ENCODE measurements at places on chromosomes 3 and 15.

GRCh38 chr3:127349501-127350171 is 61.8 kb upstream of the PRR20G start:
- no peak for DNase-seq

DNA sequence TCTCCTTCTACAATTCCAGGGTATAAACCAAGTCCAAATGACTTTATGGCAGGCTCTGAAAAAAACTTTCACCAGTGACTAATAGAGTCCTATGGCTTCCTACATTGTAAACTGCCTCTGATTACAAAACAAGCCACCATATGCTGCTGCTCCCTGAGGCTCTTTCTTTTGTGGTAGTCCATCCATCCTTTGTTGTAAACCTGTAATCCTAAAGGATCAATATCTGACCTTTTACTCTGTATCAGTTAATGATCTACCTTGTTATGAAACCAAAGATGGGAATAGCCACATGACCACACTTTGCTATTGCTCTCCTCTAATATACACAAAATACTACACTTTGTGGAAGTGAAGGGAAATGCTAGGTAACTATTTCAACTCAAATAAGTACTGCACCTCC is 434.7 kb upstream of the AGTR1 start:
- no peak for DNase-seq

GRCh38 chr3:117600112-117600511 is 890.5 kb downstream of the TUSC7 start:
- DNase-seq = no peak

DNA sequence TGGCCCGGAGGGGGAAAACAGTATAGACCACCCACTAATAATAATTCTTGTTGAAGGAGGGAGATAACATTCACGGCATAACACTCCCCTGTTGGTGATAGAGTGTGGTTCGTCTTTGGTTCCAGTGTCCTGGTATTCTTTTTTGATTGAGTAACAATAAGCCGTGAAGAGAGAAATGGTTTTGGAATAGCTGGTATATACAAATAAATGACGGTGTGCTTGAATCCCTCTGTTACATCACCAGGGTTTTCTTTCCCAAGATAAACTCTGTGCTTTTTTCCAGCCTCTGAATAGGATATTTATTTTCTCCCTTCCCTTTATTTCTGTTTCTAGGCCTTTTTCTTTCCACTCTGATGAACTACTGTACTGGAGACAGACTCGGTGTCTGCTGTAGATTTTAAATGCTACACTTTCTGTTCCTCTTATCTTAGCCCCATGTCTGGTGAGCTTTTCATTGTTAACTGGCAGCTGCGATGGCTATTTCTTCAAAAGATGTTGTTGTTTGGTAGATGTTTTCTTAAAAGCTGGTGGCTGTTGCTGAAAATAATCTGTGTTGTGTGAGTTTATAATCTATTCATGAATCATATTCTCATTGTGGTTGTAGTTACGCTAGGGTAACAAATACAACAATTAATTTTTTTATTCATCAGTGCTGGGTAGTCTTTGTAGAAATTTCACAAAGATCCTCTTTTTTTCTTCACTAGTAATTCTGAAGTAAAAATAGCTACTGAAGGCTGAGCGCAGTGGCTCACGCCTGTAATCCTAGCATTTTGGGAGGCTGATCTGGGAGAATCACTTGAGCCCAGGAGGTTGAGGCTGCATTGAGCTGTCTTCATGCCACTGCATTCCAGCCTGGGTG is 15.5 kb upstream of the SCAANT1 start:
- DNase-seq = no peak

GRCh38 chr3:32888739-32889138 is 62.7 kb upstream of the CCR4 start:
- no peak for DNase-seq

DNA sequence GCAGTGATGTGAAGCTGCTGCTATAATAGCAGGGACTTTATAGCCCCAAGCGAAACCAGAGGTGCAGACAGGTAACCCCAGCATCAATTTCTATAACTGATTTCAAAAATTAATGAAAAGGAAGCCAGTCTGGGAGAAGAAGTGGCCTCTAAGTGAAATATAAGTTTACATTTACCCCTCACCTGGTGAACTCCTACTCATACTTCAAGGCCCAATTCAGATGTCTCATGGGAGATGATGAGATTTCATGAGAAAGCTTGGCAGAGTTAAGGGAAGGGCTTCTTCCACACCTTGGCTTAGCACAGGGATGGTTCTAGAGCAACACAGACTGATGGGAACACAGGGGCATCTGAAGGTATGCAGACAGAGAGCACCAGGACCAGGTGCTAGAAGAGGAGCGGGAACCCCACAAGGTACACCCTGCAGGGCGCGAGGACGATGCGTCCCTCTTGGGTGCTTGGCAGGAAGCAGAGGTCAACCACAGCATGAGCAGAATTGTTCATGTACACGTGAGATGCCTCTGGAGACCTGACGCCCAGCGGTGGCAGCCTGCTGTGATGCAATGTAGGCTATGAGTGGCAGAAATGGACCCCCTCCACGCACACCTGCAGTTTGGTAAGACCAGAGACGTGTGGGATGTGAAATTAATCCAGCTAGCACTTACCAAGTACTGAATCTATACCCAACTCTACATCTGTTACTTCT is 102.9 kb downstream of the SRGAP3 start:
- no peak for DNase-seq

- DNase-seq = no peak
These were observed 9.9 kb downstream of the TJP1 start for GRCh38 chr15:29812384-29812694.

DNA sequence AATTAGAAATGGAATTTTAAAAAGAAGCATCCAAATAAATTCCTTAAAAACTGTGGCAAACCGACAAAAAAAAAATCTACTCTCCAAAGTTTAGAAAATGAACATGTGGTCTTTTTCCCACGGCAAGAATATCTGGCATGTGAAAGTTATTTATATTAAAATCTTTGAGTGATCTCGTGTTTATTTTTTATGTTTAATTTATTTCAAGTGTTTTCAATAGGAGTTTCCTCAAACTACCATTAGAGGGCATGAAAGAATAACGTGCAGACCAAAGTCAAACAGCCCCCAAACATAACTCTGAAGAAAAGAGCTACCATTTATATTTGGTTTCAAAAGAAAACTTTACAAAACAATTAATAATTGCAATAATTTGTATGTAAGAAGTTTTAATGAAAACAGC is 286.4 kb downstream of the ZIC4 start:
- DNase-seq = no peak

- DNase-seq = no peak
These were observed 53.5 kb upstream of the CHST2 start for GRCh38 chr3:143066033-143066432.

DNA sequence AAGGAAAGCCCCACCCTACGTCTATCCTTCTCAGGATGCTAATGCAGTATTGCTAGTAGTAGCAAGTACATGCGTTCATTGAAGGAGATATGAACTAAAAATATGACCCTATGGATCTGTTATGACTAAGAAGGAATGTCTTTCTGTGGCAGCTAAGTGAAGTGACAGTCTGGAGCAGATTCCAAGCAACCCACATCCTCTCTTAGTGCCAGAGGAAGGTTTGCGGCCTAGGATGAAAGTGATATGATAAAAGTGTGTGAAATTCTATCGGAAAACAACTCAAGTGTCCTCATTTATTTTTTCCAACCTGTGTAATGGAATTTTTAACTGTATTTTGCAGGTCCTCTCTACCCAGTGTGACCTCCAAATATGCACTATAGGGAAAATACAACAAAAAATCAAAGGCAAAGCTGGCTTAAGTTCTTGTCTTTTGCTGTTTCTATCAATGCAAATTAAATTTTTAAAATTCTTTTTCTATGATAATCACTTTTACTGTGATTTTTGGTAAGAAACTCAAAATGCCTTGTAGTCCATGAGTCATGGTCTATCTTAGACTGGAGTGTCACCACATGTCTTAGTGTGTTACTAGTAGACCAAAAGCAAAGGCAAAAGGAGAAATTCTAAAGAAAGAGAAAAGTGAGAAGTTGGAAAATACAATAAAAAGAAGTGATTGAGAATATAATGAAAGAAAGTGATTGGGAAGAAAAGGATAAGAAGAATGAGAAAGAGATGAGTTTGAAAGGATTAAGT is 161.2 kb upstream of the TMCO5A start:
- DNase-seq = no peak

DNA sequence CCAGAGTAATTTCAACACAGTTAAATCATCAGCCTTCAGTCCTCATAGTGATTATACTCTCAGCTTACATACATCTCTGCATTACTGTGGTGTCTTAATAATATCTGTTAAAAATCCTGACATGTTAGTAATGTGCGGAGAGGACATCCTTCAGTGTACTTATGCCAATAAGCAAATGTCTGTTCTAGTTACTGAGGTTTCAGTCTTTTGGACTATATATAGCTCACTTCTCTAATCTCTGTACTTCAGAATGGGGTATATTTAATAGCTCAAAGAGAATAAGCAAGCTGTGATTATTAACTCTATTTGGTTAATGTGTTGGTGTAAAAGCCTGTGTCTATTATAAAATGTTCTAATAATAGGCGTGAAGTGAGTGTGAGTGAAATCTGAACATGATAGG is 28.9 kb upstream of the OSTN start:
- no peak for DNase-seq

GRCh38 chr3:20726786-20727185 is 540.8 kb upstream of the SGO1 start:
- no peak for DNase-seq

DNA sequence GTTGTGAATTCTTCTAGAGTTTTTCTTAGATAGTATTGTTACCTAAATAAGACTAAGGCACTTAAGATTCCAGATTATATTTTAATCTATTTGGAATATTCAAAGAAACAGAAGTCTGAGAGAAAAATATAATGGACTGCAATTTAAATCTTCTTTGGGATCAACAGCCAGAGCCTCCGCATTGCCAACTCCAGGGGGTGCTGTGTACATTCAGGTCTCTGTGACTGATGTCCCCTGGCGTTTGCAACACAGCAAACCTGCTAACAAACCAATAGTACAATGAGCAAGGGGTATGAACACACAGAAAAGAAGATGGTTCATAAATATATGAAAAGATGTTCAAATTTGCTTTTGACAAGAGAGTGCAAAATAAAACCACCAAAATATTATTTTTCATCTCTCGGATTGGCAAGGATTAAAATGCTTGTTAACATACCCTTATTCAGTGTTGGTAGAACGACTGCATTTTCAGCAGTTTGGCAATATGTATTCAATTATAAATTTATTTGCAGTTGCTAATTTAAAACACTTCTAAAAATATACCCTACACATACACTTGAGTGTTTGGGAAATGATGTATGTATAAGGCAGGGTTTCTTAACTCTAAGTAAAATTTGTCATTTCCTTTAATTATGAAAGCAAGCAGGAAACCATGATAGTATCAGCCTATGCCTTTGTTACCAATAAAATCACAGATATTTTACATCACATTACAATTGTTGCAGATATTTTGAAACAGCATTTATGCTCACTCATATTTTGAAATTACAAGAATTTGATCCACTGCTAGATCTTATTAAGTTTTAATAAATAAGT is 16.1 kb upstream of the TM4SF1 start:
- no peak for DNase-seq

GRCh38 chr3:4900298-4900697 is 78.9 kb upstream of the BHLHE40 start:
- DNase-seq = no peak

DNA sequence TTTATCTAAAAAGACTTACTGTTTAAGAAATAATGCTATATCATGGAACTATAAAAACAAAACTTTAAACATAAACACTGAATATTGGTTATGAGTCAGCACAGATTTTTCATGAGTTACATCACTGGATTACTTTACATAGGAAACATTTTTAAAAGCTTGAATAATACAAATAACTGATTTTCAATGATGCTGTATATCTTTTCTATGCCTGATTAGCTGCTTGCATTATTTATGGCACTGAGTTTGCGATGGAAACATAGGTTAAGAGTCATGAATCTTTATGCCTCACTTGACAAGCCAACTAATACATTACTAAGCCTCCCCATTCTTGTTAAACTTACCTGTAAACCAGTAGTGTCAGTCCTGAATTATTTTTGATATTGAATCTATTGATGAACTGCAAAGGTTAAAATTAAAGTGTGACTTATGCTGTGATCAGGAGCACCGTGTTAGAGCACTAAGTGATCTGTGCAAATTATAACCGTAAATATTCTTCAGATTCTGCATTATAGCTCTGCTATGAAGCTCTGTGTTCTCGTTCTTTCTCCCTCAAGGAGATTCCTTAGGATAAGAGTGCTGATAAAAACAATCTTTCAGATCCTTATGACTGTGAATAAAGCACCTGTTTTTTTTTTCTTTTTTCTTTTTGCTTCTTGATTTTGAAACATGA is 437.3 kb upstream of the BCHE start:
- no peak for DNase-seq

GRCh38 chr3:169818316-169818715 is 5.6 kb upstream of the LRRC34 start:
- DNase-seq = no peak

DNA sequence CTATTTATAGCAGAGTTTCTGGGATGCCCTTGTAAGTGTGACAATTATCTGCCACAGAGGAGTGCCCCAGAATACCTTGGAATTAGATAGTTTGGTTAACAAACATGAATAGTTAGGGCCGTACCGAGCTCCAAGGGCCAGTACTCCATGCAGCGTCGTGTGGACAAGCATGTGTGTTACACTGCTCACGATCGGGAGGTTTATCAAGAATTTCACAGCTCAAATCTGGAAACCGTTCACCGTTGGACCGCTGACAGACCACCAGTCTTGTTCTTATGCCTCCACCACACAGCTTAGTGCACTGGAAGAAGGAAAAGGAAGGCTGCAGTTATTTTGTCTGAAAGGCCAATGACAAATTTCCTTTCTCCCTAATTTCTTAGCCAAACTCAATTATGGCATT is 93.7 kb downstream of the ADAMTS9 start:
- no peak for DNase-seq

Measured in central memory CD4-positive, alpha-beta T cell (primary cell).